ENCODE measurements at places on chromosomes 1 and 21.

- ATAC-seq = no peak
Observed at GRCh38 chr21:37582590-37582989, 216.0 kb downstream of the DYRK1A start.

DNA sequence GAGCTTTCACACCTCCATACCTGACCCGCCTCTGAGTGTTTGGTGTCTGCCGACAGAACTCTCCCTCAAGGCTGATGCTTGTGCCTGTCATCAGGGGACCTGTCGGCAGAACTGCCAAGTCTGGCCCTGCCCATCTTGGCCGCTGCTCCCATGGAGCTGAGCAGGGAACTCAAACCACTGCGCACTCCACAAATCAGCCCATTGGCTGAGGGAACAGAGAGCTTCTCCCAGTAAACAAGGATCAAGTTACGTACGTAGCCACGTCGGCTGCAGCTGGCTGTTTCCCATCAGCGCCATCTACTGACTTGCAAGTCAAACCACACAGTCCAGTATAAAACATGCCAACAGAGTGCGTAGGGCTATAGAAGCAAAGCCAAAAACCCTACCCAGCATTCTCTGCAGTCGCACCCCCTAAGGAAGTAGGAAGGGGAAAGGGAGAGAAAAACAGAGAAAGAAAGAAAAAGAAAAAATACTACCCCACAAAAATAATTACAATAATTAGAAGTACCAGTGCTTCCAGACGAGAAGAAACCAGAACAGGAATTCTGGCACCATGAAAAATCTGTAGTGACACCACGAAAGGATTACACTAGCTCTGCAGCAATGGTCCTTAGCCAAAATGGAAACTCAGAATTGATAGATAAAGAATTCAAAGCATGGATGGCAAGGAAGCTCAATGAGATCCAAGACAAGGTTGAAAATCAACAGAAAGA, 13.1 kb downstream of the KRTAP13-1 start:
- no peak for ATAC-seq

DNA sequence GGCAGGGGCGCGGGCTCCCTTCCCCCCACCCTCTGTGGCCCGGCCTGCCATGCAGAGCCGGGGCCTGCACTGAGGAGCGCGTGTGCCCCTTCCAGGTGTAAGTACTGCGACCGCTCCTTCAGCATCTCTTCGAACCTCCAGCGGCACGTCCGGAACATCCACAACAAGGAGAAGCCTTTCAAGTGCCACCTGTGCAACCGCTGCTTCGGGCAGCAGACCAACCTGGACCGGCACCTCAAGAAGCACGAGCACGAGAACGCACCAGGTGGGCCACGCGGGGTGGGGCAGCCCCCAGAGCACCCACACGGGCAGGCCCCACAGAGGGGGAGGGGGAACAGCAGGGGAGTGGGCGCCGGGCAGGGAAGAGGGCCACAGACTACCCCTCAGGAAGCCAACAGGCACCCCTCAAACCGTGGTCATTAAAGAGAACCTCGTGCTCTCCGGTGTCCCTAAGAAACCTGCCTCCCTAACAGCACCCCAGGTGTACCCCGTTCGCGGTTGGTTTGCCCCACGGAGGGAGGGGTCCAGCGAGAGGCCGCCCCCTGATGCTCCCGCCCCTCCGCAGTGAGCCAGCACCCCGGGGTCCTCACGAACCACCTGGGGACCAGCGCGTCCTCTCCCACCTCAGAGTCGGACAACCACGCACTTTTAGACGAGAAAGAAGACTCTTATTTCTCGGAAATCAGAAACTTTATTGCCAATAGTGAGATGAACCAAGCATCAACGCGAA, 28.8 kb upstream of the ARHGEF16 start:
- no peak for ATAC-seq

DNA sequence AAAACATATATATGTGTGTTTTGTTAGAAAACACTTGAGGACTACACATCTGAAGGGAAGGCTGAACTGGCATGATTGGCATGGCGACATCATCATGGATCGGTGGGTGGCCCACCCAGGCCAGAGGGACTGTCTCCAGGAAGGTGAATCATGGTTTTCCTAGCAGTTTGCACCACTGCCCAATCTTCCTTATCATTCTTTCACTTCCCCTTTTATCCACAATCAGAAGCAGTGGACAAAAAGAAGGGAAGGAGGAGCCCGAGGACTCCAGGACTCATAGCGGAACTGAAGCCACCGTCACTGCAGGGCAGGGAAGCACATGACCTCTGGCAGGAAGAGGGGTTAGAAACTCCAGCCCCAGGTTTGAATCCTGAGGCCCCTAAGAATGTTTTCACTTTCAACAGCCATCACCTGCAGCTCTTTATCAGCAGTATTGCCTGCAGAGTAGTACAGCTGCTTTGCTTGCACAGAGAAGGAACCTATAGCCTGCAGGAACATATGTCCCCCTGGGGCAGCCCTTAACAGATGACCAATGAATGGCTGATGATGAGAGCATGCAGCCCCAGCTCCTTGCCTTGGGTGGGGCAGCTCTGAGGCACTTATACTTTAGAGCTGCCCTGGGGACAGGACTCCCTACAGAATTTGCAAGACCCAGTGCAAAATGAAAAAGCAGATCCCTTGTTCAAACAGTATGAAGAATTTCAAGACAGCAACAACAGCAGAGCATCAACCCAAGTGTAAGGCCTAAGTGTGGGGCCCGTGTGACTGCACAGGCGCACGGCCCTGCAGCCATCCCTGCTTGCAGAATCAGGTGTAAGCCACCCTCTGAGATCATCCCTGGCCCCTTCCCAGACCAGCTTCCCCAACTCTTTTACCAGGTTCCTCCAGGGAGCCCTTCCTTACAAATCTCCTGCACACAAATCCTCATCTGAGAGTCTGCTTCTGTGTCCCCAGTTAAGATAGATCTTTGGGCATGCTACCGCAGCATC, 241.8 kb upstream of the IRF2BP2 start:
- ATAC-seq = peak; percentile 73

Measured in stimulated activated memory B cell treated with anti-CD40 and anti-IgM and Interleukin-4, amounts not matched to agents 10 μg/mL and 1 μg/mL and 100 μg/mL, for 72 hours (primary cell).